Activated T-cell treated with anti-CD3 and anti-CD28 coated beads, Interleukin-2, amount 50 U/mL, for 48 hours (primary cell): ENCODE measurements at places on chromosomes 11 and 22.

GRCh38 chr11:31804312-31805036 lies 6.6 kb downstream of the PAX6 start:
- peak; percentile 40 for DNase-seq

- no peak for DNase-seq
Observed at GRCh38 chr11:64023712-64024710, 11.7 kb upstream of the FLRT1 start.

DNA sequence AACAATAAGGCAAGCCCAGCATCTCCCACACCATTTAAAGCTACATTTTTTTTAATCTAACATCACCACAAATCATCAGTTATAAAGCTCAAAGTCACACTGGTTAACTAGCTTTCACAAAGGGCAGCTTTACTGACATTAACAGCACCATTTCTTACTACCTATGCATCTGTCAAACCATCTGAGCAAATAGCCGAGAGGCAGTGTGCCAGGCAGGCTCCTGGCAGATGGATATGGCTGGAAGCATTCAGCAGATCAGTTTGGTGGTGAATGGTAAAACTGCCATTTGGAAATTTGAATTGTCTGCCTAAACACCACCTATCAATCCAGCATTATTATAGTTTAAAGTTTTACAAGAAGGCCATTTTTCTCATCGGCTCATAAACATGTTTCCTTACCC lies 131.2 kb downstream of the TTC28 start:
- no peak for DNase-seq

DNA sequence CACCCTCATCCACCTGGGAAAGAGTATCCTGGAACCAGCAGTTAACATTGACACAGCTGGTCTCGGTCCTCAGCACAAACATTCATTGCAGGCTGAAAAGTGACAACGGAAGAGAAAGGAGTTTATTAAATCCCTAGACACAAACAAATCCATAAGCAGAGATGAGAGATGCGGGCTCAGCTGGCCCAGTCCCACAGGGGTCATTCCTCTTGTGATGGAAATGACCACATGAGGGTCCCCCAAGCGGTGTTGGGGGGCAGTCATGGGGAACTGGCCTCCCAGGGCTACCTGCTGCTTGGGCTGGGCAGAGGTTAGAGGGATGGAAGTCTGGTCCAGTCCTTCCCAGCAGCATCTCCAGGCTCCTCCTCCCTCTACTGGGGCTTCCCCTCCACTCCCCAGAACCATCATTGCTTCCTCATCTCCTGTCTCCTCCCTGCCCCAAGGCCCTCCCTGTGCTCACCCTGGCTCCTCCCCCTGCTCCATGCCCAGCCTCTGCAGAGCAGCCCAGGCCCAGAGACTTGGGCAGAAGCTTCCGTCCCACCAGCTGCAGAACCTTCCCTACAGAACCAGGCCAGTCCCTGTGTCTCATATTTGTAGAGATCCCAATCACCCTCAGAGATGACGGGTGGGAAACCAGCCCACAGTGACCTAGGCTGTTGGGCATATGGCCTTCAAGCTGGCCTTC lies 5.4 kb upstream of the IGLL5 start:
- DNase-seq = no peak

- DNase-seq = no peak
Observed at GRCh38 chr11:75718419-75719339, 1.0 kb downstream of the MOGAT2 start.

- peak; percentile 15 for DNase-seq
Observed at GRCh38 chr11:134049303-134049702, 19.6 kb upstream of the JAM3 start.

GRCh38 chr22:26409719-26410335 lies 19.2 kb upstream of the ASPHD2 start:
- DNase-seq = no peak

DNA sequence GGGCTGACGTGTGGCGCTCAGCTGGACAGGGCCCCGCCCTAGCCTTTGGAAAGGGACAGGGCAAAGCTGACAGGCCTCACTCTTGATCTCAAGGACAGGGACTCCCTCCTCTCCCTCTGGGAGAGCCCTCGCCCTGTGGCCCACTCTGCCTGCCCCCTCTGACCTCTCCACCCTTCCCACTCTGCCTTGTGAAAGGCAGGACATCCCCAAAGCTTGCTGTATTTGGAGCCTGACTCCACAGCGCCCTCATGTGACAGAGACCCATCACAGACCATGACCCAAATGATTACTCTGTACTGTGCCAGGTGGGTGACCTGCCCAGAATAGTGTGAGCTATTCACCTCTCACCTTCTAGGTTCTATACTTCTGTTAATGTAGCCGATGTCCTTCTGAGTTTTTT lies 18.8 kb downstream of the P2RY2 start:
- DNase-seq = peak; percentile 60

- DNase-seq = no peak
Observed at GRCh38 chr22:43152003-43152356, 621 bp downstream of the TSPO start.

DNA sequence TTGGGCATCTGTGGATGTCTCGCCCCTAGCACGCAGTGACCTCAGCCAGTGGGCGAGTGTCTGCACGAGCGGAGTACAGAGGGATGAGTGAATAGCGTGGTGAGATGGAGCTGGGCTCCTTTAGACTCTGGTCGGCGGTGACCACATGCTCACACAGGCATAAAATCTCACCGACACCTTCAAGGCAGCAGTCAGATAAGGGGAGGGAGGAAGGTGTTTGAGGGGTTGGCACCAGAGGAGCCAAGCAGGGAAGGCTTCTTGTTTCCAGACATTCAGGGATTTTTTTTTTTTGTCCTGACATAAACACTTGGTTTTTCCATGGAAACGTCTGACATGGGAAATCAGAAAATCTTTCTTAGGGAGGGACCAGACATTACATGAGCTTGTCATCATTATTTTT lies 35.8 kb downstream of the GRIK4 start:
- DNase-seq = no peak

DNA sequence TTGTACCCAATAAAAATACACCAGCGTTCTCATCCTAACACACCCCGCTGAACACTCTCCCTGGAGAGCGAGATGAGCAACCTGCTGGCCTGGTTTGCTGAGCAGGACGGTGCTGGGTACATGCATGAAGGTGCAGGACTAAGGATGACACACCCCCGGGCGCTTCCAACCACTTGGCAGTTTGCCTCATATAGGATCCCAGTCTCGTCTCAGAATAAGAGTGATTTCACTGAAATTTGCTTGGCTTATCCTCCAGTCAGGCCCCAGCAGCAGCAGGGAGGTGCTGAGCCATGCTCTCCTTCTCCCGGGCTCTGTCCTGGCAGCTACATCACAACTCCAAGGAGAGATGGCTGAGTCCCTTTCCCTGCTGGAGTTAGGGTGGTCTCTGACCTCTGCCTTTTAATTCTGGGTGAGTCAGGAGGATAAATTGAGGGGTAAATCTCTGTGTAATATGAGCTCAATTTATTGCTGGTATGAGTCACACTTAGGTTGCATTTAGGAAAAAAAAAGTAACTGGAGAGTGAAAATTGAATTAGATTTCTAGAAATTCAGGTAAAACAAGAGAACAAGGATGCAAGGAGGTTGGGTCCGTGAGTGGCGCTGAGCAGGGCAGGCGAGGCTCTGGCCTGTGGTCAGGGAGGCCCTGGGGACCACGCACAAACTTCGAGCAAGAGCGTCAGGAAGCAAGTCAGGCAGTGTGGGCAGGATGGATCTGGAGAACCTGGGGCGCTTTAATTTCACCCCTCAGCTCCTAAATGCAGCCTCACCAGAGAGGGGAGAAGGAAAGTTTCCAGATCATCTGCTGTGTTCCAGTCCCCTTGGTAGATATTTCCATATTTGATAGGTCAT lies 974.0 kb downstream of the TBC1D22A start:
- no peak for DNase-seq

GRCh38 chr22:48431014-48431413 lies 1396.7 kb downstream of the BRD1 start:
- no peak for DNase-seq

DNA sequence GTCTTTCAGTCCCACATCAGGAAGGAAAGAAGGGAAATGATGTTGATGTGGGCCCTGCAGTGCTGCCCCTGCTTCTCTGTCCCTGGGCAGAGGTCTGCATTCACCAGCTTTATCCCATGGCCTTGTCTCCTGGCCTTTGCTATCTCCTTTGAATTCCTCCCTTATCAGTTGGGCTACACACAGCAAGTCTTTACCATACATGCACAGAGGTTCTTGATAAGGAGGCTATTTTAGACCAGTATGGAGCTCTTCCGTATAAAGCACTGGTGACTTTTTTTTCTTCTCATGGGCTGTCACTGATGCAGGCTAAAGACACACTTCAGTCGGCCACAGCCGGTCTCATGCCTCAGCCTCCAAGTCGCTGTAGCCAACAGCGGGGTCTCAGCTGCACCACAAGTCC lies 20.2 kb downstream of the MYO18B start:
- DNase-seq = no peak

GRCh38 chr22:40176921-40177737 lies 596 bp upstream of the TNRC6B start:
- peak; percentile 84 for DNase-seq

- no peak for DNase-seq
Observed at GRCh38 chr11:114379394-114380069, 20.8 kb downstream of the C11orf71 start.

GRCh38 chr22:42074132-42074811 lies at the start of gene PHETA2:
TSS of gene PHETA2 (plus strand) at chr22:42074248. CDS start at chr22:42077294, 3,046 bp downstream.
- DNase-seq = peak; percentile 69

- peak; percentile 50 for DNase-seq
Observed at GRCh38 chr11:112961146-112961668, at the start of gene NCAM1. TSS of gene NCAM1 (plus strand) at chr11:112961420.

- DNase-seq = no peak
Observed at GRCh38 chr11:9982796-9983579, 311.0 kb downstream of the SBF2 start.

- DNase-seq = peak; percentile 57
Observed at GRCh38 chr22:43891360-43892182, at the start of gene PNPLA5. TSS of gene PNPLA5 (minus strand) at chr22:43892013. CDS start at chr22:43891880, 133 bp downstream.

GRCh38 chr11:74278721-74279161 lies 32.7 kb downstream of the P4HA3 start:
- no peak for DNase-seq
